Activated naive CD8-positive, alpha-beta T cell treated with anti-CD3 and anti-CD28 coated beads for 36 hours (primary cell): ENCODE measurements at places on chromosomes 12 and 14. TPM values are rescaled to one million over a fixed set of nuclear protein-coding genes. Genes with fewer than 3 reads are reported as not detected.

SYNDIG1L gene
- total RNA-seq: not detected

DNA sequence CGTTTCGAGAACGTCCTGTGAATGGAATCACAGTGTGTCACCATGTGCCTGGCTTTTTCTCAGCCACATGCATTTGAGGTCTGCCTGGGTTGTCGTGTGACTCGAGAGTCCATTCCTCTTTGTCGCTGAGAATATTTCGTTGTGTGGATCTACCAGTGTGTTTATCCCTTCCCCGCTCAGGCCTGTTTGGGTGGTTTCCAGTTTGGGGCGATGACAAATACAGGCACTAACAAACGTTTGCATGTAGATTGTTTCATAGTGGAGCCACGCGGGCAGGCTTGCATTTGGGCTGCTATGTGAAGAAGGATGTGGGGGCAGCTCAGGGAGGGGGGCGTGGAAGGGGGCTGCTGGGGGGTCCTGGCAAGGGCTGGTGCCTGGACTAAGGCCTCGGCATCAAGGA, 14.1 kb downstream of the RIN3 start:
- DNase-seq: no peak
- H3K4me1 ChIP-seq: peaks cover 68% of the 10 kb centered on the region

DNA sequence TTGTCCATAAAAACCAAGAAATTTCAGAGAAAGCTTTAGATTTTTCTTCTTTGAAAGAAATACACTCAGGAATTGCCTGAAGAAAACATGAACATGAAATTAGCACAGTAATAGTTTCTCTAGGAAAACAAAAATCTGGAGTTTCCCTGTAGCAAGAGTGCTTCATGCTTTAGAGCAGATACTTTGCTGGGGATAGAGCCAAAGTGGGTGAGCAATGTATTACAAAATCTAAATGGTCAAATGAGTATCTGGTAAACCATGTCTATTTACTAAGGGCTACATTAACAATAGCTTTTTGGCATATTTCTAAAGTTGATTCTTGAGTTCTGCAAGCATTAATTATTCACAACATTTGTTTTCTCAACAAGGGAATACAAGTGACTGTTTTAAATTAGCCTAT, 26.2 kb downstream of the AVPR1A start:
- no peaks in the 10 kb centered on the region for H3K4me1 ChIP-seq
- no peak for DNase-seq
- no peak overlapping the region for H3K4me3 ChIP-seq
- no peaks in the 10 kb centered on the region for H3K27me3 ChIP-seq

GRCh38 chr12:107094183-107094448, 767 bp upstream of the CRY1 start:
- no peak overlapping the region for H3K27ac ChIP-seq
- H3K27me3 ChIP-seq: no peaks in the 10 kb centered on the region
- DNase-seq: no peak
- peaks cover 7% of the 10 kb centered on the region for H3K4me1 ChIP-seq

DNA sequence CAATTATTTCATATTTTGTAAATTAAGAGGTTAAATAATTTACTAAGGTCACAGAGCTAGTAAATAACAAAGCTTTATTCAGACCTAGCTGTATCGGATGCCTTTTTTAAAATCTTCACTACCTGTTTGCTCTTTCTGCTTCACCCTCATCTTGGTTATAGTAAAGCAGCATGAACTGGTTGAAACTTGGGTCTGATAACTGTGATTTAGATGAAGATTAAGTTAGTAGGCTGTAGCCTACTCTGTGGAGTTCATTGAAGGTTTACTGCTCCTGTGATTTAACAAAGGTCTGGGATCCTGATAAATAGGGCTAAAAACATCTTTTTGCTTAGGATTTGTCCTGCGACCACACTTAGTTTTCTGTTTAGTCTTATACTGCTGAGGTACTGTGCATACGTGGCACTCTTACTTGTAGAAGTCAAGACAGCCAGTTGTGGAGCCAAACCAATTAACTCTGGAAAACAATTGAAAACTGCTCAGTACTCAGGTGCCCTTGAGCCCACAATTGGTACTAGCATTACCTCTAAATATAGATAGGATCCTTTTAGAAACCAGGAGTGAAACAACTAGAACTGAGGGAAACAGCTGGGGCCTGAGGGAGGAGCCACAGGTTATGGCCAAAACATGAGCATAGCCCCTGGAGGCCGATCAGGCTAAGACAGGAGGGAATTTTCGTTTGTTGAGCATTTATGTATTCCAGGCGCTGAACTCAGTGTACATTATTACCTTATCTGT, 2.3 kb downstream of the SPATS2 start:
- H3K4me1 ChIP-seq: peaks cover 34% of the 10 kb centered on the region
- H3K27ac ChIP-seq: no peak overlapping the region
- no peaks in the 10 kb centered on the region for H3K27me3 ChIP-seq
- H3K4me3 ChIP-seq: peak overlapping the region; percentile 14
- H3K36me3 ChIP-seq: peaks cover 4% of the 10 kb centered on the region

DNA sequence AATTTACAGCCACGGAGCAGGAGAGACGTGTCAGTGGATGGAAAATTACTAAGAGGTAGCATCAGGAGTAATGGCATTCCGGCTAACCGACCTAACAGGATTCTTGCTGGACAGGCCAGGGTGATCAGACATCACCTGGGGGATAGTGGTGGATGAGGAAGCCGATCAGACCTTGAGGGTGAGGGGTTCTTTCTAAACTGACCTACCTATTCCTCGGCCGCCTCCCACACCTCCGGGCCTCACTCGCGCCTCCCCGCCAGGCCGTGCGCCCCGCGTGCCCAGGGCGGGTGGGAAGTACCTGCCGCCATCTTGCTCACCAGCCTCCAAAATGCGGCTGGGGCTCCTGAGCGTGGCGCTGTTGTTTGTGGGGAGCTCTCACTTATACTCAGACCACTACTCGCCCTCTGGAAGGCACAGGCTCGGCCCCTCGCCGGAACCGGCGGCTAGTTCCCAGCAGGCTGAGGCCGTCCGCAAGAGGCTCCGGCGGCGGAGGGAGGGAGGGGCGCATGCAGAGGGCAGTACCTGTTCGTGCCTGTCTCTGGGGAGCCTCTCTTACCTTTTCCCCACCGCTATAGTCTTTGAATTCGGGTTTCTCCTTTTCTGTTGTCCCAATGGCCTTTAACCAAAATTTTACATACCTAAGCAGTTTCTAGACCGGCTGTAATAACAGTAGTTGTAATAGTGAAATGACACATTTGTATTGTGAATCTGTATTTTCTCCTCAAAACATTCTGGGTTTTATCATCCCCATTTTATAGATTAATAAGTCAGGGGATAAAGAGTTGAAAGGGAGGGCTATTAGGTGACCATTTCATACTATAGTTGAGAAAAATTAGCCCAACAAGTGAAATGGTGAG, at the start of gene TMPRSS12:
Gene TMPRSS12, plus strand, starts transcription at position 290 of the 857 bp plus-strand sequence. Its CDS starts 39 bp downstream, at position 329.
- no peaks in the 10 kb centered on the region for H3K4me1 ChIP-seq
- H3K4me3 ChIP-seq: no peak within 1 kb of the TSS
- peaks cover 3% of the 10 kb centered on the region for H3K36me3 ChIP-seq
- H3K27me3 ChIP-seq: peaks cover 8% of the 10 kb centered on the region

DNA sequence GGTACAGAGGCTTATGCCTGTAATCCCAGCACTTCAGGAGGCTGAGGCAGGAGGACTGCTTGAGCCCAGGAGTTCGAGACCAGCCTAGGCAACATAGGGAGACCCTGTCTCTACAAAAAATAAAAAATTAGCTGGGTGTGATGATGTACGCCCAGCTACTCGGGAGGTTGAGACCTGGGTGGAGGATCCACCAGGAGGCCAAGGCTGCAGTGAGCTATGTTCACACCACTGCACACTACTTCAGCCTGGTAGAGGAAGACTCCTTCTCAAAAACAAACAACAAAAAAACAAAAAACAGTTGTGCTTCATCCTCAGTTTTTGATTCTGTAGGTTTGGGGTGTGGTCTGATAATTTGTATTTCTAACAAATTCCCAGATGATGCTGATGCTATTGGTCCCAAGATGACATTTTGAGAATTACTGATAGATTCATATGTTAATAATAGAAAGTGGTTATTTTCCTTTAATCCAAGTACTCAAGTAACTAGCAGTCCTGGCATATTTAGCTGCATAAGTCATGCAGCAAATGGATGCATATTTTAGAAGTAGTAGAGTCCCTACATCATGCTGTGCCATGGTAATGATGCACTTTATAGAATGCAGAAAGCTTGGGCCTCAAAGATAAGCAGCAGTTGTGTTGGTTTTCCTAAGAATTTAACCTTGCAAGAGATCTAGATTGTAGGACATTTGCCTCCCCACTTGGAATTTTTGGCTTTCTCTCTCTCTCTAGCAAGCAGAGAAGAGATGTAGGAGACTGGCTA, 76.1 kb upstream of the PAWR start:
- no peak overlapping the region for H3K4me3 ChIP-seq
- no peak overlapping the region for H3K27ac ChIP-seq
- peaks cover 1% of the 10 kb centered on the region for H3K27me3 ChIP-seq

GRCh38 chr12:43812926-43813325, 6.8 kb upstream of the TWF1 start:
- H3K27me3 ChIP-seq: no peaks in the 10 kb centered on the region
- no peak overlapping the region for H3K4me3 ChIP-seq
- no peak overlapping the region for H3K27ac ChIP-seq
- H3K4me1 ChIP-seq: peaks cover 22% of the 10 kb centered on the region

DNA sequence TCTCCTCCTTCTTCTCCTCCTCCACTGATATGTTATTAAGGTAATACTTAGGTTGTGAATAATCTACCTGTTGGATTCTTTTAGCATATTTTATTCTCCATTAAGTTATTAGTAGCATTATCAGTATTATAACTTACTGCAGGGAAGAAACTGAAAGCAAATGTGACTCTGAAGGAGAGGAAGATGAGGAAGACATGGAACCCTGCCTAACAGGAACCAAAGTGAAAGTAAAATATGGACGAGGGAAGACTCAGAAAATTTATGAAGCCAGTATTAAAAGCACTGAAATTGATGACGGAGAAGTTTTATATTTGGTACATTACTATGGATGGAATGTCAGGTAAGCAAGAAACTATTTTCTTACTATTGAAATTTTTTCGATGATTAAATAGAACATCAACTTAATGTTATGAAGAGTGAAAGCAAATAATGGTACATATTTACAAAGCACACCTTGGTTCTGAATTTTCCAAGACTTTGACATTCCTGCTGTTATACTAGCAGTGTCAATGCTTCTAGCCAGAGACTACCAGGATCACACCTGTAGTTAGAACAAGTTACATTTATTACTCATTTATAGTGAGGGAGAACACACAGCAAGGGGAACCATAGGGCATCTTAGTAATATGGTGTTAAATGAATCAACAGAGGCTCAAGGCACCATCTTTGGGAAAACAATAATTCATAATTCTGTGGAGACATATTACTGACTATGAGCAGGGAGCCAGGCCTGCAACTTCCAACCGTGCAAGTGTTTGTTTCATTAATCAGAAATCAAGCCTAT, 42.0 kb upstream of the TOMM20L start:
- peak overlapping the region; percentile 66 for H3K4me3 ChIP-seq
- H3K36me3 ChIP-seq: peaks cover 22% of the 10 kb centered on the region
- DNase-seq: no peak
- H3K4me1 ChIP-seq: peaks cover 16% of the 10 kb centered on the region
- H3K27ac ChIP-seq: peak overlapping the region; percentile 81

- H3K4me1 ChIP-seq: peaks cover 86% of the 10 kb centered on the region
- DNase-seq: no peak
- peaks cover 92% of the 10 kb centered on the region for H3K36me3 ChIP-seq
- no peaks in the 10 kb centered on the region for H3K27me3 ChIP-seq
- peak overlapping the region; percentile 82 for H3K4me3 ChIP-seq
- peak overlapping the region; percentile 95 for H3K27ac ChIP-seq
Measured at GRCh38 chr14:22534547-22534946, 54.5 kb downstream of the DAD1 start.

DNA sequence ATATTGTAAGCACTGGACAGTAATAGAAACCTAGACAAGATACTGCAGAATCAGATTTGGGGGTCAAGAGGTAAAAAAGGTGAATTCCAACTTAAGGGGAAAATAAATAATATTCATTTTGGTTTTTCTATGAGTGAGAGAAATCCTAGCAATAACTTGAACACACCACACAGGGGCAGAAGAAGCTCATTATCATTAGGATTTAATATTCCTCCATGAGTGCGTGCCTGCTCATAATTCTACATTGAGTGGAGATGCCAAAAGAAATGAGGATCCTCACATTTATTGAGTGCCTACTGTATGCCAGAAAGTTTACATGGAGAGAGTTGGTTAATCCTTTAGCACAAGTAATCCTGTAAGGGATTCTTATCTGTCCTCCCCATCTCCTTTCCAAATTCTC, 40.5 kb upstream of the C14orf132 start:
- H3K4me3 ChIP-seq: no peak overlapping the region
- peaks cover 68% of the 10 kb centered on the region for H3K27me3 ChIP-seq
- no peaks in the 10 kb centered on the region for H3K4me1 ChIP-seq
- no peak overlapping the region for H3K27ac ChIP-seq

DNA sequence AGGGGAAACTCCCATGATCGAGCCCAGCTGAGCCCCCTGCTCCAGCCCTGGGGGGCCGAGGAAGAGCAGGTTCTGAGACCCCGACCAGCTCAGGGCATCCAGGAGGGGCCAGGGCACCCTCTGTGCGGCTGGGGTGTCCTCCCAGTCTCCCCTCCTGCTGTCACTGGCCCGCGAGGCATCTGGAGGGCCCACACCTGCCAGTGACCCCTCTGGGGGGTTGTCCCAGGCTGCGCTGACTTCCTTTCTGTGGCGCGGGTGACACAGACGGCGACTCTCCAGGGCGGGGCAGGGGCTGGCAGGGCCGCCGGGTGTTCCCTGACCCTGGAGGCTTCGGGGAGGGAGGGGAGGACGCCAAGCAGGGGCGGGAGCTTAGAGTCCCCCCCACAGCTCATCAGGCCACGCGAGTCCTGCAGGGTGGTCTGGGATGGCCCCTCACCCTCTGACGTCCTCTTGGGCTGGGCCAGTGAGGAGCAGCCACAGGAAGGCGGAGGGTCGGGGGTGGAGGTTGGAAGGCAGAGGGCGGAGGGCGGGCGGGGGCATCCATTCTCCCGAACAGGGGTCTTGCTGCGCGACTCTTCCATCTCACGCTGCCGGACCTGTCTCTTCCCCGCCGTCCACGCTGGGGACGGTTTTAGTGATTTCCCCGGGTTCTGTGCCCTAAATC, 38.6 kb upstream of the FBRSL1 start:
- H3K4me3 ChIP-seq: no peak overlapping the region
- H3K36me3 ChIP-seq: no peaks in the 10 kb centered on the region
- H3K27me3 ChIP-seq: no peaks in the 10 kb centered on the region

- DNase-seq: no peak
- no peaks in the 10 kb centered on the region for H3K27me3 ChIP-seq
- H3K27ac ChIP-seq: peak overlapping the region; percentile 65
- peaks cover 45% of the 10 kb centered on the region for H3K4me1 ChIP-seq
Measured at GRCh38 chr14:73889376-73889775, 2.7 kb downstream of the ZNF410 start.
